T-helper 2 cell treated with Interferon-gamma antibody and Interleukin-4, amounts not matched to agents 100 ng/mL and 5 ng/mL, for 36 hours (primary cell): ENCODE measurements at places on chromosomes 16 and 17. TPM values are rescaled to one million over a fixed set of nuclear protein-coding genes. Genes with fewer than 3 reads are reported as not detected.

The INCA1 gene
- 0.25 and 0.27 TPM in 2 replicates for total RNA-seq

The PRR35 gene
- not detected in 2 replicates for total RNA-seq

The SBK1 gene
- 5.4 TPM in 2 replicates for total RNA-seq

The TPSG1 gene
- not detected in 2 replicates for total RNA-seq

The RAB26 gene
- total RNA-seq, result 0.59 TPM in 1 of 2 replicates, not detected in the other

The G6PC3 gene
- 22.7 and 25.5 TPM in 2 replicates for total RNA-seq

The OR1D2 gene
- total RNA-seq, result not detected in 2 replicates

The KRT14 gene
- not detected in 2 replicates for total RNA-seq

The NPIPB6 gene
- total RNA-seq, result 2.0 and 2.1 TPM in 2 replicates

The LPCAT2 gene
- 8.2 and 12.5 TPM in 2 replicates for total RNA-seq

The KRT25 gene
- total RNA-seq, result not detected in 2 replicates

The PITPNC1 gene
- 21.5 and 24.7 TPM in 2 replicates for total RNA-seq

The DNAAF1 gene
- total RNA-seq, result not detected in 2 replicates
